ENCODE measurements at places on chromosomes 3 and 15.

- DNase-seq: no peak
These were observed 3.3 kb upstream of the ISLR start for GRCh38 chr15:74170071-74170844.

DNA sequence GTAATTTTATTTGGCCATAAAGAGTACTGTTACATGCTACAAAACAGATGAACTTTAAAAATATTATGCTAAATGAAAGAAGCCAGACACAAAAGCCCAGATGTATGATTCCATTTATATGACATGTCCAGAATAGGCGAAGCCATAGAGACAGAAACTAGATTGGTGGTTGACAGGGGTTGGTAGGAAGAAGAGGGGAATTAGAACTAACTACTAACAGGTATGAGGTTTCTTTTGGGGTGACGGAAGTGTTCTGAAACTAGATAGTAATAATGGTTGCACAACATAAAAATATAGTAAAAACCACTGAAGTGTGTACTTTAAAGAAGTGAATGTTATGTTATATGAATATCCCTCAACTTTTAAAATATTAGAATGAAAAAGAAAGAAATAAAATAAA lies 66.1 kb downstream of the GBE1 start:
- DNase-seq: no peak

- DNase-seq: no peak
These were observed 620.2 kb downstream of the ZBBX start for GRCh38 chr3:166759736-166760513.

- no peak for DNase-seq
These were observed 26.2 kb downstream of the RHOA start for GRCh38 chr3:49385617-49386016.

DNA sequence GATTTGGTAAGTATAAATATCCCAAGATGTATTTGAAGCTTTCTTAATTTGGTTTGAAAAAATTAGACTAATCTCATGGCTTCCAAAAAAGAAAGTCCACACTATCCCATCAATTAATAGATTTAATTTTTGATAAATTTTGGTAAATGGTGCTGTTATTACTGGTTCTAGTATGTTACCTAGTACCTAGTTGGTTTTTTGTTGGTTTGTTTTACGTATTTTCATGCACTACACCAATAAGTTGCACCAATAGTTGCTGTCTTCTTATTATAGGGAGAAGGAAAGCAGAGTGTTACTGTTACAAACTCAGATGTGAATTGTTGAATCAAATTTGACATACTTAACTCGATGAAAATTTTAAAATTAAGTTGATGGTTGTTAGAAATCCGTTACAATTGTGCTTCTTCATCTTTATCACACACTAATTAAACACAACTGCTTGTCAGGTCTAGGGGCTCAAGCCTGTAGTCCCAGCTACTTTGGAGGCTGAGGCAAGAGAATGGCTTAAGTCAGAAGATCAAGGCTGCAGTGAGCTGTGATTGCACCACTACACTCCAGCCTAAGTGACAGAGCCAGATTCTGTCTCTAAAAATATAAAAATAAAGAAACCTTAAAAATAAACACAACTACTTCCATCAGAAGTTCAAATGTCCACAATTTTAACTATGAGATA lies 23.1 kb upstream of the MBNL1 start:
- no peak for DNase-seq

GRCh38 chr3:195895861-195896360 lies 12.4 kb downstream of the TNK2 start:
- DNase-seq: peak; percentile 26

GRCh38 chr3:61055447-61055846 lies 195.8 kb downstream of the FHIT start:
- no peak for DNase-seq

GRCh38 chr3:105805404-105805803 lies 63.4 kb downstream of the CBLB start:
- no peak for DNase-seq

- DNase-seq: no peak
These were observed 26.7 kb downstream of the PLD1 start for GRCh38 chr3:171783626-171784025.

- no peak for DNase-seq
These were observed 285.1 kb downstream of the LPP start for GRCh38 chr3:188439080-188439479.

DNA sequence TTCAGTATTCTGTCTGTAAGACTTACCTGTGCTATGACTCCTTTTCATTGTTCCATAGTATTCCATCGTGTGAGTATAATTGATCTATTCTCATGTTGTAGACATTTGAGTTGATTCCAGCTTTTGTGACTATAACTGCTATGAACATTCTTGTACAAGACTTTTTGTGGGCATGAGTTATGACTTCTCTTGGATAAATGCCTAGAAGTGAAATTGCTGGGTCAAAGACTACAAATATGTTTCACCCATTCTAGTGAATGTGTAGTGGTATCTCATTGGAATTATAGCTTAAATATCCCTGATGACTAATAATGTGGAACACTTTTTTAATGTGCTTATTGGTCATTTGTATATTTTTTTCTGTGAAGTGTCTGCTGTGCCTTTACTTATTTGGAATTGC lies 27.6 kb upstream of the NPHP3 start:
- DNase-seq: peak; percentile 28

DNA sequence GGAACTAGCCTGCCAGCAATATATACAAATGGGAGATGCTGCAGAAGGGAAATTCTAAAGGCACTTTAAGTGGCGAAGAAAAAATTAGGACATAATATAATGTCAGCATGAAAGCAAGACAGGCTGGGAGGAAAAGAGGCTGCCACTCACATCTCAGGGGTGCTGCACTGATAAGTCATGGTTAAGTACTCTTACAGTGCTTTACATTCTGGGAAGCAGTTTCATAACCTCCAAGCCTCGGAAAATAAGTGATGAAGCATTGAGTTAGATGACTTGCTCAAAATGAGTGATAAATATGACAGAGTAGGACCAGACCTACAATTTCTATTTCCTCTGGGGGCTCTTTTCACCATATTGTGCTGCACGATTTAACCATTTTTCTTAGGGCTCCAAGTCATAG lies 109.0 kb downstream of the HERC1 start:
- DNase-seq: no peak

DNA sequence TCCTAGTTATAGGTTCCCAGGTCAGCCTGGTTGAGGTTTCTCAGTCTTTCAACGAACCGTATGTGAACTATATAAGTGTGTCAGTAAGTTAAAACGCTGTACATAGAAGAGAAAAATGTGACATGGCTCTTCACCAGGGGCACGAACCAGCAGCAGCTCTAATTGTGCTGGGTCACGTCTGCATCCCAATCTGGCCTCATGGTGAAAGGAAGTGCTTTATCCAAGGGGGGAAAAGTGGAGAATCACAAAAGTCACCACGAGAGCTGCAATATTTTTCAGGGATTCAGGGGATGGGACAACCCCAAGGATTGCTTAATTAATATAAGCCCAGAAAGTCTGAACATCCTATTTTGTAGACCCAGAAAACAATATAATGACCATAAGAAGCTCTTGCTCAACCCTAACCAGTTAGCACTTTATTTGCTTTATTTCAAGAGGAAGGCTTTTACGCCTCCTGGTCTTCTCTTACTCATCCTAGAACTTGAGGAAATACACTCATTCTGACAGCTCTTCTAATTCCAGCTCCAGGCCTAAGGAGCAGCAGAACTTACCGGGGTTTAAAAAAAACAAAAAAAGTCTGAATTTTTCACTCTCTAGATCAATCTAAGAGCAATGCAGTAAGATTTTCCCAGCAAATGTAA lies 16.5 kb downstream of the ANXA2 start:
- DNase-seq: peak; percentile 62

- no peak for DNase-seq
These were observed 404.8 kb upstream of the THBS1 start for GRCh38 chr15:39176030-39176429.

GRCh38 chr15:97566961-97567360 lies 393.5 kb upstream of the ARRDC4 start:
- no peak for DNase-seq

GRCh38 chr15:88913850-88914169 lies 631 bp upstream of the MFGE8 start:
- no peak for DNase-seq

DNA sequence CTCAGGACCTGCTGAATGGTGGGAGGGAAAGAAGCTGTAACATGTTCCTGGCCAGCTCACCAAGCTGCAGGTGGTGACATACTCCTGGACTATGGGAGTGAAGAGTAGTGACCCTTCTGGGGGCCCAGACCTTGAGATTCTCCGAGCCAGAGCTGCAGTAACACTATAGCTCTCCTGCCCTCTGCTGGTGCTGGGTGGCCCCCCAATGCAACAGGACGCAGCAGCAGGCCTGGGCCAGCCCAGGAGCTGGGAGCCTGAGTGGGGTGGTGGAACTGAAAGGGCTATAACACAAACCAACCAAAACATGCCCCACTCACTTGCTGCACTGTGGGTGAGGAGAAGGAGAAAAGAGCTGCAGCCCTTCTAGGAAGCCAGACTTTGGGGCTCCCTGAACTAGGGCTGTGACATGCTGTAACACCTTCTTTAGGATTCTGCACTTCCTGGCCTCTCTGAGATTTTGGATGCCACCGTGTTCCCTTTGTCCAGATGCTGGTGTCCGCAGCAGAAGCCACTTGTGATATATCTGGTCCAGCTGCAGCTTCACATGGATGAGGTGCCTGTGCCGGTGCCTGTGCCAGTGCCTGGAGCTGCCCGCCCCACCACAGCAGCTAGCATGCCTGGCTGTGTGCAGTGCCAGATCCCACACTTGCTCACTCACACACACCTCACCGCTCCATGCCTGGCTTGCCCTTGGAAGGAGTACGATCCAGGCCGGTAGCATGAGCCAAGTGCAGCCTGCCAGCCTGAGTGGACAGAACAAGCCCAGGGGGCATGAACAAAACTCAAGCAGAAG lies 636.8 kb upstream of the KCNMB2 start:
- no peak for DNase-seq

DNA sequence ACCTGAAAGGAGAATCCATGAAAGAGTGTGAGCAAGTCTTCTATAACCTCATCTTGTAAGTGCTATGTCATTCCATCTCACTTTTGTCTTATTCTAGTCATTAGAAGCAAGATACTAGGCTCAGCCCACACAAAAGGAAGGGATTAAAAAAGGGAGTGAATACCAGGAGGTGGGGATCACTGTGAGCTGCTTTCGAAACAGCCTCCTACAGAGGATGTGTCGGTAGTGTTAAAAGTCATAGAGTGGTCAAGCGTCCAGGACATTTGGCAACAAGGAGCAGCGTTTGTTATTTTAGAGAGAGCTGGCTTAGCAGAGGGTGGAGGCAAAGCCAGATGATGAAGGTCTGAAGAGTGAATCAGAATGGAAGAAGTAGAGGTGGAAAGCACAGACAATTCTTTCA lies 11.7 kb upstream of the ZNF148 start:
- peak; percentile 77 for DNase-seq

DNA sequence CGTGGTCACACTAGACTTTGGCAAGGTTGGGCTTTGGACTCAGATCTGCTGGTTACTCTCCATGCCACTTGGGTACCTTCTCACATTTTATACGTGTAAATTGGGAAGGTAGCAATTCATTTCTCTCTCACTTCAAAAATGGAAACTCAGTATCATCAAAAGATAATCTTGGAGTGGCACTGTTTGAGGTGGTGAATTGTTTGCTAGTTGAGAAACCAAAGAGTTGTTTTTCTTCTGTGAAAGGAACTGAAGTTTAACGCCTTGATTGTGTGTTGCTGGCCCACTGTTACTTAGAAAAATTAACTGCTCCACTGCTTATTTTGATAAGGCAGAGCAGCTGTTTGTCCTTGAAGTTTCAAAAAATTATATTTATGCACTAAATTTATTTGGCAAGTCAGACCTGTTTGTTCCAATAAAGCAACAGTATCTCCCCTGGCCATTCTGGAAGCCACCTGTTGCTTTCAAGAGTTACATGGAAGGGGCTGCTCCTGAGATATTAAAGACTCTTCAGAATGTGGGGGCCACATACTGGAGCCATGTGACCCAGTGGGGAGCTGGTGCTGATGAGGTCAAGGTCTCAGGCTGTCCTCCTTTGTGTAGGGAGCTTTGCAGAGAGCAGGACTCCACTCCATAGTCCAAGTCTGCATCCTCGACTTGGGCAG lies 16.2 kb downstream of the PLCL2 start:
- DNase-seq: no peak

DNA sequence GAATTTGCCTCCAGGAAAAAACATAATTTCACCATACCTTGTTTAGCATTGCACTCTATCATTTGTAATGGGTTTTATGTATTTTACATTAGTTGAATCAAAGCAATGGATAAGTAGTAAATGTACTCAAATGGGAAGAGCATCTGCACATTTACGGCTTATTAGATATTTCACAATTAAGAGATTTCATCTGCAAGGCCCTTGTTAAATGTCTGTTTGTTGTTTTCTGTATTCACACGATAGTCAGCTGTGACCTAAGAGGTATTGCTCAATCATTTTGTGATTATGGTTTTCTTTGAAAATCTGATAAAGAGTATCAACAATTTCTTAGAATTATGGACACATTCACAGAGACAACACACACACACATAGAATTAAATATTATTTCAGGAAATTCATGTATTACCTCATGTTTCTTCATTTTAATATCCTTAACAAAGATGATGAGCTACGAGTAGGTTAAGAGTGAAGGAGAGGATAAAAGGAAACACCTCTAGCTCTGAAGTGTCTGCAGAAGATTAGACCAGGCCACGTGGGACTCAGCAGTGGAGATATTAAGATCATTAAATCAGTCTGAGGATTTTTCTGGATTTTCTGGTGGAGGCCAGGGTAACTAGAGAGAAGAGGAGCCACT lies 121.9 kb upstream of the POU1F1 start:
- no peak for DNase-seq

DNA sequence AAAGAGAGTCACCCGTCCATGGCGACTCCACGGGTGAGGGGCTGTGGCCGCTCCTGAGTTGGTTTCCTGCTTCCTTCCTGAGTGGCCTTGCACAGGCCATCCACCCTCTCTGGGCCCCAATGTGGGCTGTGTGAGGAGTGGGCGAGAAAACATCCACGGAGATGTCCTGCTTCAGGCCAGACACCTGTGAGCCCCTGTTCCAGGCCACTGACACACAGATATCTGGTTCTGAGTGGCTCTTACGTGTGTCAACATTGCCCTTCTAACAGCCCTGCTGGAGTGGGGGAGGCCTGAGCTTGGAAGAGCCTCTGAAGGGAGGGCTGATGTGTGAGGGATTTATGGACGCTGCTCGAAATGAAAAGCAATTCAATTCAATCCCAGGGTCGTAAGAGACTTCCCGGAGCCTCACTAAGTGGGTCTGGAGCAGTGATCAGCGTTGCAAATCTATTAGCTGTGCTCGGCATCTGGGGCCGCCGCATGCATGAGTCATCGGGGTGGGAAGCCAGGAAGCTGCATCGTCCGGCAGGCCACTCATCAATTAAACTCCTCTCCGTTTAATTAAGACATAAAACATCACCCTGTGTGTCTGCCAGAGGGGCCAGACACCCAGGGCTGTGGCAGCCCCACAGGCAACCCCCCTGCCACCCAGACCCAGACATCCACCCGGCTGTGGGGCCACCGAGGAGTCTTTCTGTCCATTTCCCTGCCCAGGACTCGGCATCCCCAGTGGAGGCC lies 20.0 kb upstream of the PRR23E start:
- peak; percentile 55 for DNase-seq

DNA sequence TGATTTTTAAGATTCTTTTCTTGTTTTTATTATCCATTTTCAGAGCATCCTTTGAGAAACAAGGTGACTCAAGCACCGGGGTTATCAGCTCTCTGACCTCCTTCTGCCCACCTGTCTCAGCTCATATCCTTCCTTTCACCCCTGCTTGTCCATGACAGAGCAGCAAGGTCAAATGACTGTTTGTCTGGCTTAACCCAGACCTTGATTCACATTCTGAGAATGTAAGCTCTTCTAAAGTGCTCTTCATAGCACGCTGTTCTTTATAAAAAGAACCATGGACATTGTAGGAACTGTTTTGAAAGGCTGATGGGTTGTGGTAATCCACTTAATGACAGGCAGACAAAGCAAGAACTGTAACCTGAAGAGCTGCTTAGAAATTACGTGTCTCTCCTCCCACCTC lies 122.5 kb downstream of the CHST2 start:
- no peak for DNase-seq

All from HCEC 1CT (cell line).